ENCODE measurements at places on chromosomes 6 and 20. TPM values are rescaled to one million over a fixed set of nuclear protein-coding genes. Genes with fewer than 3 reads are reported as not detected.

CST5 gene
- total RNA-seq, result not detected

- no peak for DNase-seq
Observed at GRCh38 chr6:170018936-170019817, 267.8 kb downstream of the ERMARD start.

- no peak for DNase-seq
Observed at GRCh38 chr6:122068291-122068769, 331.1 kb upstream of the HSF2 start.

DNA sequence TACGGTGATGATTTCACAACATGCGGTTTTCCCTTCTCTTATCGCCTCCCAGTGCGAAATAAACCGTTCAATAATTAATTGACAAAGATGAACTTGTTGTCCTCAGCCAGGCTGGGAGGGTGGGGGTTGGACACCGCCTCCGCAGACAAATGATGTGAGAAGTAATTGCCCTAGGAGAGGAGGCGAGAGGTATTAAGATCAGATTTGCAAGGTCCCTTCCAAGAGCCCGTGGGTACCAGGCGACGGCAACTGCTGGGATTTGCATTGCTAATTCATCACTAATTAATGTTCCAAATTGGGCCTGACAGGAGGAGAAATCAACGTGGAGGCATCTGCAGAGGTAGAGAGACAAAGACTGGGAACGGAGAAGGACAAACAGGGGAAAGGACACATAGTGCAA lies 90.2 kb upstream of the CCDC167 start:
- DNase-seq, result no peak

IP6K3 gene
- not detected for total RNA-seq

DNA sequence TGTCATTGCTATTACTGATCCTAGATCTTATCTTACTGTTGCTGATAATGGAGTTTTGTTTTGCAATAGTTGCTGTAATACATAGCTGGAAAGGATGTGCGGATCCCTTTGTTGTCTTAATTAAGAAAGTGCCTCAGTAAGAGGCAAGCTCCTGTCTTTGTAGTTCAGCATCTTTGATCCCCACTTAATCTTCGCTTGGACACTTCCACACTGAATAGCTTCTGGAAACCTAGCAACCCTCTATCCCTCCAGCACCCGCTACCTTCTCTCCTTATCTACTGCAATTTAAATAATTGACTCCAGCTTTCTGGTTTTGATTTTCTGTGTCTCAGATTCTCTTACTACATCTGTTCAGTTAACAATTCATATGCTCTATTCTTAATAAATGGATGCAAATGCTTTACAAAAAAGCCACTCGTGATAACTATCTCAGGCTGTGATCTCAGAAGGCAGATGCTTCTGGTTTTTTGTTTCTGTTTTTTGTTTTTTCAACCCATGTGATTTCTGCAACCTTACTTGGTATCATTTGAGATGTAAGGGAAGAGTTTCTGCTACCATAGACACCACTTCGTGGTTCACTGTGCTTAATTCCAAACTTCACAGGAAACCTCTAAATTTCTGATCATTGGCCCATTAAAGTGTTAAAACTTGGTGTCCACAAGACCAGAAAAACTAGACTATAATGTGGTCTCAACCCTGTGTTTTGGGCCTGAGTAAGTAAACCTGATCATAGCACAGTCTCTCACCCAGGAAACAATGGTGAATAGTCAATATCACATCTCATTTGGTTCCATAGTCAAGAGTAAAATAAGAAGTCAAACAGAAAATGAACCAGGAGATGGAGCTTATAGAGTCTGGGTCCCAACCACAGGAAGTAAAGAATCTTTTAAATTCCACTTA lies 352.1 kb upstream of the SOX4 start:
- DNase-seq, result no peak

ADGB gene
- total RNA-seq, result not detected

- peak; percentile 87 for DNase-seq
Observed at GRCh38 chr6:42390228-42390934, 61.3 kb downstream of the TRERF1 start.

F13A1 gene
- total RNA-seq, result not detected

DNA sequence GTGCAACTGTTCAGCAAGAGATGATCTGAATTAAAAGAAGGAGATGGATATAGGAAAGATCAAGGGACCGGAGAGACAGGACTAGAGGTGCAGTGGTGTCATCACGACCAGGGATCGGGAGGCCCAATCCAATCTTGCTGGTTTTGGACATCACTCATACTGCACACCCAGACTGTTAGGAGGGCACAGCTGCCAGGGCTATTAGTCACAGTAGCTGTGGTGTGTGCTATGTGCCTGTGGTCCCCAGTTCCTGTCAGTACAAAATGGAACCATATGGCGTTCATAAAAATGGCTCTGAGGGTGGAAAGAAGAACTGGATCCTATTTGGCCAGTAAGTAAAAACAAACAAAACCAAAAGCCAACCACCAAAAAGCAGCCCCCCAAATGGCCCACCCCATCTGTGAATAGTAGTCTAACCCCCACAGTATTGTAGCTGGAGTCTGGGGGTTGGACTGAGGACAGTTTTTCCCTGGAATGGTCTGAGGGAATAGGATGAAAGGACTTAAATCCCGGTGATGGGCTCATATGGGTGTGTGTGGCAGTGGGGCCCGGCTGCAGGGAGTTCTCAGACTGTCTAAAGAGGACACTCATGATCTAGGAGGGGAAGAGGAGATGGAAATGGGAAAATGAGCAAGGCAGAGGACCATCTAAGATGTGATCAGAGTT lies 9.3 kb upstream of the NNAT start:
- DNase-seq, result no peak

- no peak for DNase-seq
Observed at GRCh38 chr6:113860181-113860955, 3.2 kb downstream of the MARCKS start.

SNAI1 gene
- total RNA-seq, result 0.71 TPM

GRCh38 chr6:26087284-26088115 lies at the start of gene HFE:
Gene HFE (plus strand): TSS chr6:26087429. CDS start chr6:26087441, 12 bp downstream.
- no peak for DNase-seq

GRCh38 chr20:63873477-63873971 lies 8.5 kb downstream of the TPD52L2 start:
- DNase-seq, result no peak

- no peak for DNase-seq
Observed at GRCh38 chr6:51336185-51336584, 517.5 kb downstream of the TFAP2B start.

DNA sequence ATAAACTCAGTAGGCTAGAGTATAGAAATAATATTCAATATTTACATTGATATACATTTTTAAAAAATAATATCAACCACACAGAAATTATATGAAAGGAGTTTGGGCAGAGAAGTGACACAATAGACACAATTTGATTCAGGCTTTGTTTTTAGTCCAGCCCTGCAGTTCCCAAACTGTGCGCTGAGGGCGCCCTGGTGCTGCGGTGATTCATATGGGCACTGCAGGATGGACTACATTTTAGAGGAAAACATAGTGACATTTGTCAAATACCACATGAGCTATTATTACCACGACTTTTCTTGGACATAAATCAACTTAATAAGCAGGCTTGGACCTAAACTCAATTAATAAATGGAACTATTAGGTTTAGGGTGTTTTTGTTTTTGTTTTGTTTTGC lies 364.3 kb upstream of the ID4 start:
- no peak for DNase-seq

- no peak for DNase-seq
Observed at GRCh38 chr20:31547720-31548298, 33.6 kb downstream of the HM13 start.

DNA sequence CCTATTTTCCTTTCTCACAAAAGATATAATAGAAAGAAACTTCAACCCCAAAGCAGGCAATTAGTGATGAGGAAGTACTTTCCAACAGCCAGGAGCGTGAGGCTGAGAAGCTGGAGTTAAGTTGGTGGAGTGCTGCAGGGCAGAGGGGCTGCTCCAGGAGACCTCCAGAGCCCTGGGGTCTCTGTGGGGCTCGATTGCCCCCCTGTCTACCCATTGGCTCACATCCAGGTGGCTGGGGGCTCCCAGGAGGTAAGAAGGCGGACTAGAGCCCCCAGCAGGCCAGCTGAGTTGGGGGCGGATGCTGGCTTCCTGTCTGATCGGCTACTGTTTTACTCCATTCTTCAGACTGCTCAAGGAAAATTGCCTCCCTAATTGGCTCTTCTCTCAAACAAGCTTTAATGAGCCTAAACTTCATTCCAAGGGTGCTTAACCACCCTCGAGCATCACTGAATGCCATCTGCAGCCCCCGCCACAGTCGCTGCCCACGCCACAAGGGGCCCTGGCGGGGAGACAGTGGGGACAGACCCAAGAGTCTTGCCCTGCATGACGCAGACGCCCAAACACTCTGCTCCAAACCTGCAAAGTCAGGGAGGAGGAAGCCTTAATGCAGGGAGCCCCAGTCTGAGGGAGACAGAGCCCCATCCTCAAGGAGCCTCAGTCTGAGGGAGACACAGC lies 78.6 kb downstream of the MDGA1 start:
- no peak for DNase-seq

DNA sequence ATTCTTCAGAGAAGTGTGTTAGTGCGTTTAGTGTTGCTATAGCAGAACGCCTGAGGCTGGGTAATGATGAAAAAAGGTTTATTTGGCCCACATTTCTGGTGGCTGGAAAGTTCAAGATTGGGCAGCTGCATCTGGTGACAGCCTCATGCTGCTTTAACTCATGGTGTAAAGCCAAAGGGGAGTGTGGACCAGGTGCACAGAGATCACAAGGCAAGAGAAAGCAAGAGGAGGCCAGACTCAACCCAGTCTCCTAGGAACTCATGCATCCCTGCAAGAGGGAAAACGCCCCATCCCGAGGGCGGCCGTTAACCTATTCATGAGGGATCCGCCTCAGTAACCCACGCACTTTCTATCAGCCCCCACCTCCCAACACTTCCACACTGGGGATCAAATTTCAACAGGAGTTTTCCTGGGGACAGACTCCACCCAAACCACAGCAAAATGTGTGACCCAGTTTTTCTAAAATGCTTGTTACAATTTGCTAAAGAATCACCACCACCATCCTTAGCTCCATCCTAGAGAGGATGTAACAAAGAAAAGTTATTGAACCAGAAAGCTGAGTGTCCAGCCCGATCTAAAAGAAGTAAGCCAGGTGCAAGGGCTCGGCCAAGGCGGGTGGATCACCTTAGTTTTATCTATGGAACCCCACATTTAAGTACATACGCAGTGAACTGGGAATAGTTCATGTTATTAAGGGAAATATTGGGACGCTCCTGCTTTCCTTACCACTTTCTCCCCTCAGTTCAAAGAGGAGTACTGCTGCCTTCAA lies 164.8 kb downstream of the QKI start:
- no peak for DNase-seq

FGD2 gene
- 9.3 TPM for total RNA-seq

E2F1 gene
- total RNA-seq, result 123 TPM

DNA sequence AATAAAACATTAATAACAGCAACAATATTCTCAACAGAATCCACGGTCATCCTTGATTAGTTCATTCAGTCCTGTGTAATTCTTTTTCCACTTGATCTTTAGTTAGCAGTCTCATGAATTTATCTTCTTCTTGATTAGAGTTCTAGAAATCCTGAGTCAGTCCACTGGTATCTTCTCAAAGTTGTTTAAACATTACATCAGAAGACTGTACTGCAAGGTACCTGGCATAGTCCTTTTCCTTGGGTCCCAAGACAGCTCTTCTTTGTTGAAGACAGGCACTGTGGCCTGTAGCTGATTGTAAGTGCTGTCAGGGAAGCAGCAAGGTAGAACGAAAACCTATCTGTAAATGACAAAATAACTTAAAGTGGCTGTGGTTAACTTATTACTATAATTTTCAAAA lies 11.8 kb downstream of the MAP3K4 start:
- no peak for DNase-seq

C2 gene
- not detected for total RNA-seq

DEFB132 gene
- total RNA-seq, result not detected

FLOT1 gene
- total RNA-seq, result 319 TPM

CAGE1 gene
- 0.76 TPM for total RNA-seq

GRCh38 chr6:45469663-45470062 lies 91.9 kb upstream of the SUPT3H start:
- DNase-seq, result no peak

DNA sequence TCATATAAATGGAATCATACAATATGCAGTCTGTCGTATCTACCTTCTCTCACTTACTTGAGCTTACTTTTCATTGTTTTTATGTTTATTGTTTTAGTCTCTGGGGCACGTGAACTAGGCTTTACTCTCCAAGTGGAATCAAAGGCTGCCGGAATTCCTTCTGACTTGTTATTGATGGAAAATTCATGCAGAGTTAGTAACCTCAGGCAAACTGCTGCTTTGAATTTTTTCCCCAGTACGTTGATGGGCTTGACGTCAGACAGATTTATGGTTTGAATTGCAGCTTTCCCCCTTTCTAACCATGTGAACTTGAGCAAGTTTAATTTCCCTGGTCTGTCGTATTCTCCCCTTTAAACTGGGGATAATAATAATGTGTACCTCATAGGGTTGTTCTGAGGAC lies 68.6 kb downstream of the ZDHHC14 start:
- DNase-seq, result no peak

ASXL1 gene
- total RNA-seq, result 214 TPM

DNA sequence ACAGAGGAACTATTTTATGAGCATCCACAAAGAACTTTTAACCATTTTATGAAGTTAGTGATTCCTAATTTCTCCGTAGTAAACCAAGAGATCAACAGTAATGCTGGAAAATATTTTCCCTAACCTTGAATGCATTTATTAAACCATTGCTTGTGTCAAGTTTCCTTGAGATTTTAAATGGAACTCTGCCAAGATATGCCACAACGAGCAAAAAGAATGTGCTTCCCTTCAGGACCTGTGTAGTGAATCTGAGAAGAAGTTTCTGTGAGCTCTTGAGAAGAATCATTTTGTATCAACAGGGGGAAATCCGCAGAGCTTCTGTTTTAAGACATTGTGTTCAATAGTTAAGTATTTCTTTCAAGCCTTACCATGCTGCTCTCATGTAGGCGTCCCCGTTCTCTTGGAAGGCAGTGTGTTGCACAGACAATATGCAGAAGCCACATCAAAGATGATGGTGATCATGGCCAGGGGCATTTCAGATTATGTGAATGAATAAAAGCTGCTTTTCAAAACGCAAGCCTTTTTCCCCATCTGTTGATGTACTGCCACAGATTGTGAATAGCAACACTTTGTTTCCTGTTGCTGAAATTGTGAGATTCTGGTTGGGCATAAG lies 439.8 kb downstream of the BMP2 start:
- no peak for DNase-seq

FILIP1 gene
- total RNA-seq, result not detected

- no peak for DNase-seq
Observed at GRCh38 chr6:142712231-142712630, 232.7 kb downstream of the HIVEP2 start.

VIP gene
- not detected for total RNA-seq

DNA sequence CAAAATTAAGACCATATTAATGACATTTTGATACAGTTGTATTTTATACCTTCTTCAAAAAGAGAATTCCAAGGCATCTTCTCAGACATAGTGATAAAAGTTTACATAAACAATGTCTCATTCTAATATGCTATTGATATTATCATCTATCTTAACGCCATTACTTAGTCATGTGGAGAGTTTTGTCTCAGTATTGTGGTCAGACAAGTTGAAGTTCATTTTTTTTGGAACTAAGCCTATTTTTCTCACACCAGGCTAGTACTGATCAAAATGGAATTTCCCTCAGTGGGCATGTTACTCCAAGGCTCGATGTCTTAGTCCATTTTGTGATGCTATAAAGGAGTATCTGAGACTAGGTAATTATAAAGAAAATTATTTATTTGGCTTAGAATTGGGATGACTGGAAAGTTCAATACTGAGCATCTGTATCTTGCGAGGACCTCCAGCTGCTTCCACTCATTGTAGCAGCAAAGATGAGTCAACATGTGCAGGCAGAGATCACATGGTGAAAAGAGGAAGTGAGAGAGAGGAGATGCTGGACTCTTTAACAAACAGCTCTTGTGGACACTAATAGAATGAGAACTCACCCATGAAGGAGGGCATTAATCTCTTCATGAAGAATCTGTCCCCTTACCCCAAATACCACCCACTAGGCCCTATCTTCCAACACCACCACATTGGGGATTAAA lies 825.5 kb upstream of the MANEA start:
- DNase-seq, result no peak

Data from natural killer cell treated with Interleukin-12 subunit alpha and Interleukin-12 subunit beta and Interleukin-15 and Interleukin-18, amount 100 ng/mL, for 72 hours (primary cell).